ENCODE measurements at places on chromosomes 1 and 21.

GRCh38 chr1:57072401-57073110 lies 106.7 kb upstream of the C8B start:
- DNase-seq = no peak

DNA sequence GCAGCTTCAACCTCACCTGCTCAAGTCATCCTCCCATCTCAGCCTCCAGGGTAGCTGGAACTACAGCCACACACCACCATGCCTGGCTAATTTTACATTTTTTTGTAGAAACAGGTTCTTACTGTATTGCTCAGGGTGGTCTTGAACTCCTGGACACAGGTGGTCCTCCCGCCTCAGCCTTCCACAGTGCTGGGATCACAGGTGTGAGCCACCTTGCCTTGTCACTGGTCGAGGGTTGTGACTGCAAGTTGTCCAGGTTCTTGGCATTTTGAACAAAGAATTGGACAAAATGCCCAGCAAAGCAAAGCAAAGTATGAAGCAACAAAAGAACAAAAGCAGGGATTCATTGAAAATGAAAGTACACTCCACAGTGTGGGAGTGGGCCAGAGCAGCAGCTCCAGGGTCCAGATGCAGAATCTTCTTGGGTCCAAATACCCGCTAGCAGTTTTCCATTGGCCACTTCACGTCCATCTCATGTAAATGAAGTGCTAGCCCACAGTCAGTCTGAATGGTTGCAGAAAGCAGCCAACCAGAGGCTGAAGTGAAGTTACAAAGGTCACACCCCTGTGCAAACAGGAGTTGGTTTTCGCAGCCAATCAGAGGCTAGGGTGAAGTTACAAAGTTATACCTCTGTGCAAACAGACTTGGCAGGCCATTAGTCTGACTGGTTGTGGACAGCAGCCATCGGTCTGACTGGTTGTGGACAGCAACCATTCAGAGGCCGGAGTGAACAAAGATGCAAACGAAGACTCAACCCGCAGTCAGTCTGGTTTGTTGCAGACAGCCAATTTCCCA lies 109.5 kb upstream of the KIF26B start:
- peak; percentile 67 for DNase-seq

DNA sequence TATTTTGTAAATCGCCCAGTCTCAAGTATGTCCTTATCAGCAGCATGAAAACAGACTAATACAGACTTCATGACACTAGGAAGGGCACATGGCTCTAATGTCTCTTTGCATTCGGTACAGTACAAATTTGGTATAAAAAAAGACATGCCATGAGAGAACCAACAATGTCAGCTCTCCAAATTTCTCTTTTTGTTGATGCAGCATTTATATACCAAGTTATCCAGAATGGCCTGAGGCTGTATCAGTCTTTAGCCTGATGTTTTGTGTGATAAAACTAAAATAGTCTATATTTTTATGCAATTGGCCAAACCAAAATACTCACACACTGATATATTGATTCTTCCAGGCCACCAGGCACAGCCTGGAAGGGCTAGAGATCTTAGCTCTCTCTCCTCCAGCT lies 124.3 kb upstream of the SAMSN1 start:
- no peak for DNase-seq

DNA sequence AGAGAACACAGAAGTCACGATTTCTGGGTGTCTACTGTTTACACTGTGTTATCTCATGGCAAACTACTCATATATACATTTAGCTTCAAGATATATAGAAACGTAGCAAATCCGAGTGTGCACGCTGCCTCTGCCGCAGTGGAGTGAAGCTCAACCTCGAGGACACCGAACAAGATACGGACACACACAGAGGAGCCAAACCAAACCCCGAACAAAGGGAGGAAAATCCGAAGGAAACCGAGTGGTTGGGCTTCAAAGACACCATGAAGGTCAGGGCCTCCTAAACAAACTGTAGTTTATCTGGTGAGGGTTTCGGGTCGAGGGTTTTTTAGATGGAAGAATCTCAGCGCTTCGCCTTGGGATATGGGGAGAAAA lies 34.5 kb downstream of the SLC45A1 start:
- no peak for DNase-seq

- no peak for DNase-seq
These were observed 55.5 kb upstream of the TRIM67 start for GRCh38 chr1:231106347-231106746.

DNA sequence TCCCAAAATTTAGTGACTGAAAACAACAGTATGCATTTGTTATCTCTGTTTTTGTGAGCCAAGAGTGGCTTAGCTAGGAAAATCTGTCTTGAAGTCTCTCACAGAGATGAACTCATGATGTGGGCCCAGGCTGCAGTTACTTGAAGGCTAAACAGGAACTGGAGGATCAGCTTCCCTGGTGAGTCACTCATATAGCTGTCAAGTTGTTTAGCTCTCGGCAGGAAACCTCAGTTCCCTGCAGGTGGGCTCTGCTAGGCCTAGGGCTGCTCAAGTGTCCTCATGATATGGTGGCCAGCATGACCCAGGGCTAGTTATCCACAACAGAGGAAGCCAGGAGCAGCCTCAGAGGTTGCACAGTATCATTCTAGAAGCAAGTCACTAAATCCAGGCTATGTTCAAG lies 30.2 kb upstream of the DDX59 start:
- no peak for DNase-seq

- no peak for DNase-seq
These were observed 18.0 kb downstream of the DENND2C start for GRCh38 chr1:114651893-114652292.

DNA sequence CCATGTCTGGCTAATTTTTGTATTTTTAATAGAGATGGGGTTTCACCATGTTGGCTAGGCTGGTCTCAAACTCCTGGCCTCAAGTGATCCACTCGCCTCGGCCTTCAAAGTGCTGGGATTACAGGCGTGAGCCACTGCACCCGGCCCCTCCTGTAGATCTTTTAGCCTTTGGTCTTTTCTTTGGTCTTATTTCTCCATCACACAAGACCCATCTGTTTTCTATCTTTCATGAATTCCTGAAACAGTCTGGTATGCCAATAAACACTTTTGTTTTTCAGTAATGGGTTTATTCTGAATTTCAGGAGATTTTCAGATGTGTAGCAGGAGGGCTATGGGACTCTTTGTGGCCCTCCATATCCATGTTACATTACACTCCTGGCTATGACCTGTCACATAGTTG lies 23.2 kb downstream of the ERRFI1 start:
- no peak for DNase-seq

GRCh38 chr1:19123837-19124236 lies 86.2 kb downstream of the UBR4 start:
- DNase-seq = no peak

DNA sequence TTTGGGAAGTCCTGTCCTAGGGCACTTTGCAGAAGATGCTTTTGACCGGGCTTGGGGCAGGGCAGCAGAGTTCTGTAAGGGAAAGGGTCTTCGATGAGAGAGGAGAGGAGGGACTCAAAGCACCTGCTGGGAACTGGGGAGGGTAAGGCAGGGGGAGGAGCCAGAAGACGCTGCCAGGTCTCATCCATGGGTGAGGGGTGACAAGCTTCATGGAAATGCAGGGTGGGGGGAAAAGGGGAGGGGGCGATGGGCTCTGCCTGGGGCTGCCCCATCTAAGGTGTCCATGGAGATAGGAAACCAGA lies 20.9 kb upstream of the C2CD2 start:
- no peak for DNase-seq

DNA sequence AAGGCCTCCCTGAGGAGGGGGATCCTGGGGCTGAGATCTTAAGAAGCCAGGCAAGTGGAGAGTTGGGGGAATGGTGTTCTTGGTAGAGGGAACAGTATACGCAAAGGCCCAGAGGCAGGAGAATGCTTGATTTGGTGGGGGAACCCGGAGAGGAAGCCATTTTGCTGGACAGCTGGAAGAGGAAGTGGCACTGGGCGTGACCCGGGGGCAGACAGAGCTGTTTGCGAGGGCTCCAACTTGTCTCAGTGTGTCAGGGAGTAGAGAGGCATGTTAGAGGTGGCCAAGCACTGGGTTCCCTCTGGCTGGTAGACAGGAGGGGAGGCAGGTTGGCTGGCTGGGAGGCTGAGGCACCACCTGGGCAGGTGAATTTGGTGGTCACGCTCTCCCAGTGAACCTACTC lies 96.3 kb upstream of the ACTL8 start:
- DNase-seq = no peak

- DNase-seq = no peak
These were observed 23.4 kb downstream of the SCAF4 start for GRCh38 chr21:31708541-31708940.

DNA sequence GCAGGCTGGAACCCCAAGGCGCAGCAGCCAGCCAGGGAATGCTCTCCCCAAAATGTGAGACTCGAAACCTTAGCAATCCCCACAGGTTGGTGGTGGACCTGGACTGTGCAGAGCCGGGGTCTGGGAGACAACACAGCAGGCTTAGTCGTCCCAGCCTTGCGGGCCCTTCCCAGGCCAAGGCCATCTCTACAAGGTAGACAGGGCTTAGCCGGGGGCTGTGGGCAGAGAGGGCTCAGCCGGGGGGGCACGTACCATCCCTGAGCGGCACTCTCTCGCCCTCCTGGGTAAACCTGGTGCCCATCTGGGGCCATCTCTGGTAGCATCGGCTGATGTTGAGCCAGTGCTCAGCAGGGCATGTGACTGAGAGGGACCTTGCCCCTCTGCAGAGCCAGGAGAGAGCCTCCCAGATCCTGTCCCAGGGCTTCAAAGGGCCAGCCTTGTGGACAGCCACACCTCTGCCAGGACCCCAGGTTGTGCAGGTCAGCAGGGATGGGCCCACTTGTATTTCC lies 2.2 kb upstream of the ACTRT2 start:
- no peak for DNase-seq

GRCh38 chr1:12179111-12179519 lies 12.3 kb downstream of the TNFRSF1B start:
- no peak for DNase-seq

GRCh38 chr1:239276051-239276450 lies 110.3 kb upstream of the CHRM3 start:
- DNase-seq = no peak

Measured in midbrain (tissue), 1 donor.